ENCODE measurements at places on chromosomes 6 and 20.

GRCh38 chr6:131937703-131938631, 13.2 kb downstream of the CCN2 start:
- no peak for DNase-seq

GRCh38 chr6:54426995-54427394, 118.8 kb downstream of the TINAG start:
- DNase-seq = no peak

GRCh38 chr6:5665667-5666066, 341.1 kb downstream of the NRN1 start:
- DNase-seq = no peak

GRCh38 chr6:104623052-104623690, 236.5 kb downstream of the HACE1 start:
- DNase-seq = no peak

DNA sequence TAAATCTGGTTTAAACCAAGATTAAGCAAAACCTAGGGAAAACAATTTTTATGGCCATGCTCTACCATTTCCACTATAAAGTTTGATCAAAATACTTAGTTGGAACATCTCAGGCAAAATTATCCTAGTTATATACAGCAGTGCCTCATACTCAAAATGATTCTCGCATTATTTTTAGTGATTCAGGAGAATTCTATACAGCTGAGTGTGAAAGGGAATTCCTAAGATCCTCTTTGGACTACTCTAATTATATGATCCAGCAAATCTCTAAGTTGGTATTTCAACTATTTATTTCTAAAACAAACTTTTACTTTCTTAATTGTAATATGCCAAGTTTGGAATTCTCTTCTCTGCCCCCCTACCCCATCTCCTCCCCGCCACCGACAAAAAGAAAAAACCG, 8.6 kb downstream of the DTNBP1 start:
- DNase-seq = no peak

GRCh38 chr6:16273256-16273655, 34.9 kb downstream of the GMPR start:
- DNase-seq = no peak

DNA sequence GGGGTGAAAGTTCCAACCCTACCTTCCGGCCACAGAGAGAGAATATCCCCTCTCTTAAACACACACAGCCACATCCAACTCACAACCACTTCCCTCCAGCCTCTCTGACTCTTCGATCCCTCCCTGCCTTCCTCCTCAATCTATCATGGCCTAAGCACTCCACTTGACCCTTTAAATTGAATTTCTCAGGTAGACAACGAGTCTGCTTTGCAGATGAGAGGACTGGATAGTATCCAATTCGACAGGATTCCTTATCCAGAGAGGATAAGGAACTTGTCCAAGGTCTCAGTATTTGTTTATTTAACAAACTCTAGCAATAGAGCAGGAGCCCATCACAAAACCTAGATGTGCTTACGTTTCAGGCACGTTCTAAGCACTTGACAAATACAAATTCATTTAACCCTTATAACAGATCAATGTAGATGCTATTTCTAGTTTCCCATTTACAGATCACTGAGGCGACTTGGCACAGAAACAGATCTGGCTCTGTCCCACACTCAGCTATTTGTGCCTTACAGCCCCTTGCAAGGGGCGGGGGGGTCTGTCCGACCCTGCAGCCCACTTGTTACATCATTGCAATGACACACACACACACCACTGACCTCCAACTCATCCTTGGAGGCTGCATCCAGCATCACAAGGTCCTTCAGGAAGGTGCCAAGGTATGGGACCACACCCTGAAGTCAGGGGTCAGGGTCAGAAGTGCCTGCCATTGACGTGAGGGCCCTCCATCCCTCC, 4.5 kb downstream of the RGL2 start:
- DNase-seq = no peak

- DNase-seq = no peak
These were observed 28.6 kb downstream of the GPX5 start for GRCh38 chr6:28553986-28554881.

DNA sequence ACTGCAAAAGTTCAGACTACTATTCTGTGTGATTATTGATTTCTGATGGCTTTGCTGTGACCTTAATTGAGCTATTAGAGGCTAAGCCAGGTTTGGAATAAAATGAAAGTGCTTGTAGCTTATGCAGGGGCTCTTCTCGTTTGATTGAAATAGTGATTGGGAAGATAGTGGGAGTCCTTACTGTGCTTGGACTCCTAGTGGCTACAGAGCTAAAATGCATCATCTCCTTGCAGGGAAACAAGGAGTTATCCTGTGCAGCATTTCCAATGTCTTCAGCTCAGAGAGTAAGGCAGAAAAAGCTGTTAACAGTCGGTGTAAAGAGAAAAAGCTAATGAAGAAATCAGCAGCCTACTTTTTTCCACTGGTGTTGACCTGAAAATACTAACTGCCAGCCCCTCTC, 173.5 kb downstream of the SLC35F1 start:
- DNase-seq = no peak

- peak; percentile 95 for DNase-seq
These were observed 664 bp upstream of the BAG6 start for GRCh38 chr6:31652925-31653724.

GRCh38 chr6:15259766-15260098, 13.9 kb downstream of the JARID2 start:
- DNase-seq = no peak

Measured in WERI-Rb-1 (cell line).